Regular cardiac myocyte (primary cell): ENCODE measurements at places on chromosomes 13 and 19. TPM values are rescaled to one million over a fixed set of nuclear protein-coding genes. Genes with fewer than 3 reads are reported as not detected.

Gene C5AR1
- total RNA-seq, result 0.28 and 0.58 TPM in 2 replicates

Gene GPR12
- total RNA-seq, result not detected in 2 replicates

Gene SRRM5
- total RNA-seq, result not detected in 2 replicates

Gene C19orf67
- 0.56 TPM in 1 of 2 replicates, not detected in the other for total RNA-seq

Gene NLRP5
- total RNA-seq, result under 0.01 TPM in 1 of 2 replicates, not detected in the other

Gene ATP4A
- not detected in 2 replicates for total RNA-seq

Gene MEIOSIN
- total RNA-seq, result not detected in 2 replicates

Gene ZNF221
- 5.9 and 9.6 TPM in 2 replicates for total RNA-seq

Gene MEIS3
- 24.3 and 56.7 TPM in 2 replicates for total RNA-seq

Gene COQ8B
- 30.7 and 31.9 TPM in 2 replicates for total RNA-seq

Gene ZNF136
- 8.1 and 10.7 TPM in 2 replicates for total RNA-seq

Gene CGB8
- not detected in 2 replicates for total RNA-seq

Gene FRY
- total RNA-seq, result 4.4 and 15.8 TPM in 2 replicates

Gene PCDH8
- total RNA-seq, result not detected in 2 replicates

Gene OR7D2
- total RNA-seq, result not detected in 2 replicates

Gene SIPA1L3
- 13.2 and 23.6 TPM in 2 replicates for total RNA-seq

Gene ZSCAN1
- not detected in 2 replicates for total RNA-seq

Gene EXOC3L2
- total RNA-seq, result 0.28 TPM in 1 of 2 replicates, not detected in the other

Gene CALR3
- 0.28 TPM in 1 of 2 replicates, not detected in the other for total RNA-seq

Gene FCAR
- not detected in 2 replicates for total RNA-seq

Gene A1BG
- total RNA-seq, result 6.1 and 14.4 TPM in 2 replicates

Gene BRME1
- 1.2 and 1.4 TPM in 2 replicates for total RNA-seq

Gene GRK1
- 0.85 TPM in 1 of 2 replicates, not detected in the other for total RNA-seq

Gene ADM5
- total RNA-seq, result 0.56 and 0.77 TPM in 2 replicates

Gene ADAMTS10
- total RNA-seq, result 3.5 and 15.8 TPM in 2 replicates

Gene LILRA1
- not detected in 2 replicates for total RNA-seq

Gene THSD8
- total RNA-seq, result not detected in 2 replicates

Gene ZNF112
- total RNA-seq, result 7.1 and 9.9 TPM in 2 replicates

Gene SYCN
- total RNA-seq, result not detected in 2 replicates

Gene SLC25A41
- not detected in 2 replicates for total RNA-seq

Gene OR10H1
- total RNA-seq, result not detected in 2 replicates

Gene C19orf25
- 21.3 and 23.7 TPM in 2 replicates for total RNA-seq

Gene PRTN3
- not detected in 2 replicates for total RNA-seq

Gene FXYD7
- not detected in 2 replicates for total RNA-seq

Gene MAST1
- 3.4 TPM in 1 of 2 replicates, not detected in the other for total RNA-seq

Gene POU2F2
- total RNA-seq, result 0.19 and 0.56 TPM in 2 replicates

Gene KLK4
- not detected in 2 replicates for total RNA-seq

Gene OR4F17
- total RNA-seq, result not detected in 2 replicates

Gene ATP7B
- total RNA-seq, result 3.1 and 4.8 TPM in 2 replicates

Gene TNFSF13B
- total RNA-seq, result 2.3 and 6.2 TPM in 2 replicates

Gene FPR3
- total RNA-seq, result under 0.01 TPM in 1 of 2 replicates, not detected in the other

Gene CATSPERD
- not detected in 2 replicates for total RNA-seq

Gene CEACAM19
- 1.1 and 1.3 TPM in 2 replicates for total RNA-seq

Gene APOC4
- not detected in 2 replicates for total RNA-seq

Gene CEACAM7
- not detected in 2 replicates for total RNA-seq

Gene SIAH3
- not detected in 2 replicates for total RNA-seq

Gene CGB5
- not detected in 2 replicates for total RNA-seq

Gene CABP5
- total RNA-seq, result not detected in 2 replicates

Gene ZNF253
- 3.1 and 3.9 TPM in 2 replicates for total RNA-seq

Gene LILRB3
- total RNA-seq, result not detected in 2 replicates

Gene ZNF565
- 6.1 and 9.3 TPM in 2 replicates for total RNA-seq

Gene CBARP
- 1.7 TPM in 2 replicates for total RNA-seq

Gene PLPP2
- 5.6 and 9.4 TPM in 2 replicates for total RNA-seq

Gene EVI5L
- total RNA-seq, result 17.2 and 17.3 TPM in 2 replicates

Gene MISP3
- 0.19 and 1.4 TPM in 2 replicates for total RNA-seq
